ENCODE measurements at places on chromosomes 1 and 21.

DNA sequence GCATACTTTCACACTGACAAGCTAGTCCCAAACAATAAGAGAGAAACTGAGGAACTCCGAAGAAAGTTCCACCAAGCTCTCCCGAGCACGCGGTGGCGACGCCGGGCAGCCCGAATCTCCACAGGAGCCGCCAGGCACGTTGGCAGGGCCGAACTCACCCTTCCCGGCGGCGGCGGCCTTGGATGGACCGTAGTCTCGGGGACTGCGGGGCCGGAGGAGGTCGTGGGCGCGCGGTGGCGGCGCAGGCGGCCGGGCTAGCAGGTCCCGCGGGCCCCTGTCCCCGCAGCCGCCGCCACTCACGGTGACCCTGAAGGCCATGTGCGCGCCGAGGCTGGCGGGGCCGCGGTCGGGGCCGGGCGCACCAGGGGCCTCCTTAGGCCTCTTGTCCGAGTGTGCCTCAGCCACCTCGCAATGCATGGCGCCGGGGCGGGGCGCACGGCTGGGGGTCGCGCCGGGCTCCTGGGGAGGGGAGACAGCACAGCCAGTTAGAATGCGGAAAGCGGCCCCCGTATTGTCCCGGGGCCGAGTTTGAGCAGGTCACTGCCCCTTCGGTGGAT is 1.2 kb downstream of the GLIS1 start:
- DNase-seq, result no peak

GRCh38 chr21:33981391-33982101 is 65.9 kb upstream of the ATP5PO start:
- no peak for DNase-seq

DNA sequence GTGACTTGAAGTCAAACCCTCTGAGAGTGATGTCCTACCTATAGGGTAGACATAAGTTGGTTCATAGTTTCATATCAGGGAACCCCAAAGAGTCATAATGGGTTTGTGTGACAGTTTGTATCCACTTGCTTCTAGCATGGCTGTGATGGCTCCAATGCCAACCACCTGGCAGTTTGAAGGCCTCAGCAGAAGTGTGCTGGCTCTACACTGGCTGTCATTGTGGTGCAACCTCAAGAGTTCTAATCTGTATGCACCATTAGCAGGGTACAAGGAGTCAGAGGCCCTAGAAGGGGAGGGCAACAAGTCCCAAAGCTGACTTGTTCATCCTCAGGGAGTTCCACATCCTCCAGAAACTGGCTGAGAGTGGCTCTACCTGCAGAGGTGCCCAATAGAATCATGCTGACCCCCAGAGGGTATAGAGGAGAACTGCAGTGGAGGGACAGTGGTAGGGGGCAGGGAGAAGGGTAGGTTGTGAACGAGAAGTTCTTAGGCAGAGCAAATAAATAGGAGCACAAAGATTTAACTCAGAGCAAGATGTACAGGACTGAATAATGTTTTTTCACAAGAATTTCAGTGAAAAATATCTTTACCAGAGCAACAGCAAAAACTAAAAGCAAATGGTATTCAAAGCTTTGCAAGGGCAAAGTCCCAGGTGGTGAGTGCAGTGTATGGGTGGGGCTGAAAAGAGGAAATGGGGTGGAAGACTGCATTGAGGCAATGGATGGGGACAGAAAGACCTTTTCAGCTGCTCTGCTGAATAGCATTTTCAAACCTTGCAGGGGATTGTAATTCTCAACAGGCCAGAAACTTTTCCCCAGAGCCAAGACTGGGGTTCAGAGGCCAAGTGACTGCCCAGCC is 3.2 kb downstream of the FCRL2 start:
- no peak for DNase-seq

DNA sequence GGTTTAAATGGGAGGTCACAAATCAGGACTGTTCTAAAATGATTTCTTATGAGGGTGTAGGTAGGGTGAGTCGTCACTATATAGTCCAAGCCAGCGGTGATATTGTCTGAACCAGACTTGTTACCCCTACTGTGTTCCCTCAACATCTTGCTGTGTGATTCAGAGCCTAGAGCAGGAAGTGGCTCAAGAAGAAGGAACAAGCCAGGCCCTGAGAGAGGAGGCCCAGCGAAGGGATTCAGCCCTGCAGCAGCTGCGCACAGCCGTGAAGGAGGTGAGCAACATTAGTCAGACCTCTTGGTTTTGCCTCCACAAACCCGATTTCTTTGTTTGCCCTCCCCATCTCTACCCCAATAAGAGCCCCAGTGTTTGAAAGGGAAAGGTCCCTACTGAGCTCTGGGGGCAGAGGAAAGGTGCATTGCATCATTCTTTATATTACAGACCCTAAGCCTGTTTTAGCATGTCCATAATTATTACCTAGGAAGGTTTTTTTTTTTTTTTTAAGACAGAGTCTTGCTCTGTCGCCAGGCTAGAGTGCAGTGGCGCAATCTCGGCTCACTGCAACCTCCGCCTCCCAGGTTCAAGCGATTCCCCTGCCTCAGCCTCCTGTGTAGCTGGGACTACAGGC is 5.0 kb upstream of the SH3BGRL3 start:
- DNase-seq, result no peak

Measured in posterior cingulate gyrus (tissue), 11 donors.